Heart right ventricle (tissue), 16 donors: ENCODE measurements at places on chromosomes 7 and 10.

DNA sequence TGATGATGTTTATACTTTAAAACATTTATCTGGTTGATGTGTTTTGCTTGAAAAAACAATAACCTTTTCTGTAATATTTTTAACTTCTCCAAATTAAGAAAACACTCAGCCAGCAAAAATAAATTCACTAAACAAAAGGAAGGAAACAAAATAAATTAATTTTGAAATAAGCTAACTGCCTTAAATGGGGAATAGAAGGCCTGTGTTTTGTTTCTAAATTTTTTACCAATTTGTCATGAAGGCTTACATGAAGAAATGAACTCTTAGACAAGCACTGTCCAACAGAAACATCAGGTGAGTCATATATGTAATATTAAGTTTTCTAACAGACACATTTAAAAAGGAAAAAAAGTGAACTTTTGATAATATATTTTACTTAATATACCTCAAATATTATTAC, 68.5 kb downstream of the LRRN3 start:
- DNase-seq = no peak

GRCh38 chr10:107126512-107127065, 37.9 kb downstream of the SORCS1 start:
- DNase-seq = no peak

GRCh38 chr7:95910341-95910740, 138.0 kb downstream of the DYNC1I1 start:
- DNase-seq = no peak

DNA sequence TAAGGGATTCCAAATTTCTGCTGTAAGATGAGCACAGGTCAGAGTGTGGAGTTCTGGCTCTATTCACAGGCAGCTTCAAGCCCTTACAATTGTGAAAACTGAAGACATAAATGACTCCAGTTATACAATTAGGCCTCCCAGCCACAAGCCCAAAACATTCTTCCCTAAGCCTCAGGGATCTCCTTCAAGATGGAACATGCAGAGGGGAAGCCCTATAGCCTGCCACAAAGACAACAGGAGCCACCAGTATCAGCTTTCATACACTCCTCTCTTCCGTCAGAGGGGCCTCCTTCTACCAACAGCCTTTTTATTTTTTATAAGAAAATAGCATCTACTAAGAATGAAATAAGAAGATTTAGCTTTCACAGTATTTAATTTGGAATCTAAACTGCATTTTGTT, 46.5 kb downstream of the DLD start:
- DNase-seq = no peak

- no peak for DNase-seq
These were observed 15.2 kb downstream of the MYO1G start for GRCh38 chr7:44963364-44964290.

DNA sequence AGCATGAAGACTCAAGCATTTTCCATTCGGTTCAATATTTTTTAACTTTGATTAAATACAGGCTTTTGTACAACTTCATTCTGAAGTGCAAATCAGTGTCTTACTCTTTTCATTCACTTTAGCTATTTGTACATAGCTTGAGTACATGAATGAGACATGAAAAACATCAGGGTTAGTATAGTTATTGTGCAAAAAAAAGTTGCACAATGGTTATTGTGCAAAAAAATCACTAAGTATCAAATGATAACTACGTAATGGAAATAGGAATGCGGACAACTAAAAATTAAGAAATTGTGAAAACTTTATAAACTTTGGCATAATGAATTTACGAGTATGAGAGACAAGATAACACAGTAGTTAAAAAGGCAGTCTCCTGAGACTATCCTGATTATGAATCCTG, 442.9 kb downstream of the ARL4A start:
- no peak for DNase-seq

GRCh38 chr7:27051451-27051850, 44.3 kb downstream of the HOXA1 start:
- DNase-seq = no peak

DNA sequence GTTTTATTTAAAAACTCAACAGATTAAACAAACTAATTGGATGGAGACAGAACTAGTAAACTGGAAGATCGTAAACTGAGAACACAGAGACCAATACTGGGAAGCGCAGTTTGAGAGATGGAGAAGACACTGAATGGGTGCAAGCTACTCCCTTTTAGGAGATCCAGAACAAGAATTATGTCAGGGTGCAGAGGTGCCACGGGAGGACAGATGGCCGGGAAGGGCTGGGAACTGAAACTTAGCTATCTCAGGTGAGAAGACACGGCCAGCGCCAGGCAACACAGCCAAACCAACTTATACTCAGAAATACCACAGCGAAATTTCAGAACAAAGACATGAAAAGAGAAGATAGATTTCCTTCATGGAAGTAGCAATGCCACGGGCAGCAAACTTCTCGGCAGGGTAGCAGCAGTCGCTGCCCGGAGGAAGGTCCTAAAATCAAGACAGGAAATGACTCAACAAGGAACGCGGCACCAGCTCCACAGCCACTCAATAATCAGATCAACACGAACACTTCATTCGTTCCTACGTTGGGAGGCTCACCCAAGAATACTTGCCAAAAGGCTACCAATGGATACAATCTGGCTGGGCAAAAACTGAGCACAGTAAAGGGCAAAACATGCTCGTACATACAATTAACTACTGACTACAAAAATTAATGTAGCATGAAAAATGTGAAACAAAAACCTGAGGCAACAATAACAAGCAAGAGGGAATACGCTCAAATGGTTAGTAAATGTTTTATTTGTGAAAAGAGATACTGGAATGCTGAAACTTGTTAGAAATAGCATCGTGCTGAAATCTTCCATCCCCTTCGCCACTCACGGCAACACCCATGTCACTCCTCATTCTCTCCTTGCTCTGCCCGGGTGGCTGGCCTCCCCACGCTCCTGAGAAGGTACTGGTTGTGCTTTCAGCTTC, 2.2 kb upstream of the LRRC27 start:
- DNase-seq = no peak

- DNase-seq = no peak
These were observed 296.4 kb upstream of the MAGI2 start for GRCh38 chr7:79749856-79750255.

DNA sequence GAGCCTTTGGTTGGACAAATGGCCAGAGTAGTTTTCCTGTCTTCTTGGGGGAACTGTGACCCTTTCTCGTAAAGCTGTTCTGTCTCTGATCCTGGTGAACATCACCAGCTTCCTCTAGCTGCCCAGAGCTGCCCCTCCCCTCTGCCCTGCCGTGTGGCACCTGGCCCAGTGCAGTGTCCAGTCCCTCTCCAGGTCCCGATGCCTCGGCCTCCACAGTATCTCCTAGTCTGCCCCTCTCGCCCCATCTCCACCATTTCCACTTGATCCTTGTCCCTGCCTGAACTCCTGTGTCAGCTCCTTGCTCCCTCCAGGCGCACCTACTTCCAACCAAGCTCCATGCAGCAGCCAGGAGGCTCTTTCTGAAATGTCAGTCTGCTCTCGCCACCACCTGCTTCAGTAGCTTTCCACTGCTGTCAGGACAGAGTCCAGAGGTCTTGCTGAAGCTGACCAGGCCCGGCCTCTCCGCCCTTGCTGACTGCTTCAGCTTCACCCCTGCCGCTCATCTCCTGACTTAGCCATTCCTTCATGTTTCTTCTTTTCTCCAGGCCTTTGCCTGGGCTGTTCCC, 133.6 kb downstream of the GRK5 start:
- DNase-seq = no peak

DNA sequence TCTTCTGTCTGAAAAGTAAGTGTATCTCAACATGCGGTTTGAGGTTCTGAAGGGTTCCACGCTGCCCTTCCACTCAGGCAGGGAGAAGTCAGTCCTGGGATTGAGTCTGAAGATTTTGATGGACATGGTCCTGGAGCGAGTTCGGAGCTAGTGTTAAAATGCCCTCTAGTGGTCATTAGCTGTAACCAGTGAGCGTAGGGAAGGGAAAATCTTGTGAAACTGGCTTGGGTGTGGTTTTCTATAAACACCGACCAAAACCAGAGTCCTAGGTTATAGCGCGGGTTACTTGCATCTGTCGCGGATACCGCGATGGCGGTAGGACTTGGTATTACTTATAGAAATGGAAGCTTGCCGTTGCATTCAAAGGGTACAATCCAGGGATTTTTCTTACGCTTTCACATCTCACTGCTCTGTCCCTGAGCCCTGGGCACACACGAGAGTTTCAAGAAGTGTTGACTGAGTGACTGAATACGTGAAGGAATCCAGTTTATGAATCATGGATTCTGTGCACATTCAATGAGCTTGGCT, 348.2 kb upstream of the C7orf33 start:
- peak; percentile 14 for DNase-seq

DNA sequence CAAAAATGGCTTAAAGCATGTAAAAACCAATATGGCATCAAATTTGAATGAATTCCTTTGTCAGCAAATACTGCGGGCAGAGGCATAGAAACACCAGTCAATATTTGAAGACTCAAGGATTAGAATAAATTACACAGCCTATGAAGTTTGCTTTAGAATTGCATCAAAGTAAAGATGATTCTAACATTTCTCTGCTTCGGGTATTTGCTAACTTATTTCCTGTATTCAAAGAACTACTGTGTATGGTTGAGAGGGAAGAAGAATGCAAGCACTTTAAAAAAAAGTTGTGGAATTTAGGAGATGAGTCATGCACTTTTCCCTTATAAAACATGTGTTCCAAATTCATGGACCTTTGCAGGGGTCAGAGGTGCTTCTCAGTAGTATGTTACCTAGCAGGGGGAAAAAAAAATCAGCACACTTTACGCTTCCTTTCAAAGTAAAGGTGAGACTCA, 90.1 kb downstream of the PIP4K2A start:
- no peak for DNase-seq

- no peak for DNase-seq
These were observed 143.6 kb downstream of the AGMO start for GRCh38 chr7:15418264-15418663.

DNA sequence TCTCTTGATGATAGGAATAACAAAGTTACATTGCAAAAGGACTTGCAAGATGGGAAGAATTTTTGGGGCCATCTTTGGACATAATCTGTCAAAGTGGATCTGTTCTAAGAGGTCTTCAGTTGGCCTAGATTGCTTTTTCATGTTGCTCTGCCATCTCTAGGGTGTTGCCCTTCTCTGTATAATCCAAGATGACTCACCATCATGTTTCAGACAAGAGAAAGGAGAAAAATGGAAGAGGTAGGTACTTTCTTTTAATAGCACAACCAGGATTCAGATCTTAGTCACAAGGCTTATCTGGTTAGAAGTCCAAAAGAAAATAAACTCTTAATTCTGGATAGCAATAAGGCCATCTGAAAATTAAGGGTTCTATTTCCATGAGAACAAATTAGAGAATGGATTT, 38.7 kb upstream of the FOXP2 start:
- no peak for DNase-seq

DNA sequence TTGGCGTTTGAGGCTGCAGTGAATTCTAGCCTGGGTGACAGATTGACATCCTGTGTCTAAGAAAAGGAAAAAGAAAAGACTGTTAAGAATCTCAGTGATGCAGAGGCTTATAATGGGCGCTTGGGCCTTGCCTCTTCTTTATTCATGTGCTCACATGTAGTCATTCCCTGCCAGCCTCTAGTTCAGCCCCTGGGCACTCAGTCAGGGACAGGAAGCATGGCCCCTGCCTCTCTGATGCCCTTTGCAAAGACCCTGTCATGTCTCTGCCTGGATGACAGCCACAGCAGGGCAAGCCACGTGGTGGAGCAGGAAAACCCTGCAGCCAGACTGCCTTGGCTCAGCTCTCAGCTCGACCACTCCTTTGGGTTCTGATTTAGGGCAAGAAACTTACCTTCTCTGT, 368.9 kb downstream of the RPS24 start:
- no peak for DNase-seq

DNA sequence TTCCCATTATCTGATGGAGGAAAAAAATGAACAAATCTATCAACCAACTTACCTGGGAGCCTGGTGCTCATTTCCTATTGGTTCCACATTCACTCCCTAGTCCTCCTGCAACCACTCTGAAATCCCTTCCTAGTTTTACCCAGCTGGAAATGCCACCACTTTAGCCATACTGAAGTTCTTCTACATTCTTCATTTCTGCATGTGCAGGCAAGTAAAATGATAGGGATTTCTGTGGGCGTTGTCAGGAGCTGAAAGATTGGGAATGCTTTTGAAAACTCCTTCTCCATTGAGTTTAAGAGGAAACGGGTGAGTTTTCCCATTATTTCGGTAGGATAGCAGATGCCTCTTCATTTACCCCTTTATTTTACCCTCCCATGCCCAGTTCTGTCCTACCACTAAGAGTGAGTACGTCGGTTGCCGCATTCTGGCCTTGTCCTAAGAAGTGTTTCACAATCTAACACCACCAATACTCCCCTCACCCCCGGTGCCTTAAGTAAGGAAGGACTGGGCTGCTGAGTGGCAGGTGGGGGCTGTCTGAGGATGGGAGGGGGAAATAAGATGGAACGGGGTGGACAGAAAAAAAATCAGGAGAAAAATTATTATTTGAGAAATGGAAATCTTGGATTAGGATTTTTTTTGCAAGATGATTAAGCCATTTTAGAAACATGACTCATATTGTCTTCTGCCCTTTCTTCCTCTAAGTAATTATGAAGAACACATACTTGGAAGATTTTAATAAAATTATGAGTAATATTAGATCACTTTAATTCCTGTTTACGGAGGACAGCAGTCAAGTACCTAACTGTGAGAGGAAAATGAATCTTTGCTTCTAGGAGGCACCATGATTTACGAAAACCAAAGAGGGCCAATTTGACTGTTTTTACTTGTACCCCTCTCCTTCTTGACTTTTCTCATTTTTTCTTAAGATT, 13.2 kb upstream of the TAS2R60 start:
- DNase-seq = no peak

GRCh38 chr7:98470485-98471240, 69.8 kb upstream of the BAIAP2L1 start:
- no peak for DNase-seq

DNA sequence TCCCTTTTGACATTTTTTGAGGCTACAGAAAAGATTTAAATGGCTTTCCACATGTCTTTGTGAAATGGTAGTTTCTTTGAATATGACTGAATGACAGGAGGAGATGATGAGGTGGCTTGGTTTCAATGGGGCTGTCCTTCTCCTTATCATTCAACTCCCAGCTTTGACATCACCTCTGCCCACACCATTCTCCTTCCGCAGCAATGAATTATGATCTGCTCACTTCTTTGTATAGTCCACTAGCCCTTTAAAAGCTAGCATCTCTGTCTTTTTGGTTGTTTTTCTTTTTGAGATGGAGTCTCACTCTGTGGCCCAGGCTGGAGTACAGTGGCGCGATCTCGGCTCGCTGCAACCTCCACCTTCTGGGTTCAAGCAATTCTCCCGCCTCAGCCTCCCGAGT, 31.7 kb downstream of the DCLRE1A start:
- no peak for DNase-seq

GRCh38 chr10:29950391-29950790, 109.0 kb downstream of the JCAD start:
- DNase-seq = no peak

DNA sequence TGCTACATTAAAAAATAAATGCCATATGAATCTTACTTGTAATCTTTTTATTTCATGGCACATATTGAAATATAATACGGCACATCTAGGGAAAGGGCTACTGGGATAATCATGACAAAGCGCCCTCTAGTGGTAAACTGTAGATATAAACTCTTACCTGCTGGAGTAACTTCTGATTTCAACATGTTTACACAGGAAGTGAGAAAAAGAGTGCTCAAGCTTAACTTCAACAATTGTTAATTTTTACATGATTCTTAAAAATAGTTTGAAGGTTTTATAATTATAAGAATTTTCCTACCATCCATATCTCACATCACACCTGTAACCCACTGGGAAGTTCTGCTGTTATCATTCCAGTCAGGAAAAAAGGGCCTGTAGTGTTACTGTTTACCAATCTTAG, 2.0 kb upstream of the HEPACAM2 start:
- DNase-seq = no peak

GRCh38 chr10:16195178-16195769, 241.5 kb upstream of the PTER start:
- DNase-seq = no peak
